ENCODE measurements at places on chromosomes 2 and 18.

DNA sequence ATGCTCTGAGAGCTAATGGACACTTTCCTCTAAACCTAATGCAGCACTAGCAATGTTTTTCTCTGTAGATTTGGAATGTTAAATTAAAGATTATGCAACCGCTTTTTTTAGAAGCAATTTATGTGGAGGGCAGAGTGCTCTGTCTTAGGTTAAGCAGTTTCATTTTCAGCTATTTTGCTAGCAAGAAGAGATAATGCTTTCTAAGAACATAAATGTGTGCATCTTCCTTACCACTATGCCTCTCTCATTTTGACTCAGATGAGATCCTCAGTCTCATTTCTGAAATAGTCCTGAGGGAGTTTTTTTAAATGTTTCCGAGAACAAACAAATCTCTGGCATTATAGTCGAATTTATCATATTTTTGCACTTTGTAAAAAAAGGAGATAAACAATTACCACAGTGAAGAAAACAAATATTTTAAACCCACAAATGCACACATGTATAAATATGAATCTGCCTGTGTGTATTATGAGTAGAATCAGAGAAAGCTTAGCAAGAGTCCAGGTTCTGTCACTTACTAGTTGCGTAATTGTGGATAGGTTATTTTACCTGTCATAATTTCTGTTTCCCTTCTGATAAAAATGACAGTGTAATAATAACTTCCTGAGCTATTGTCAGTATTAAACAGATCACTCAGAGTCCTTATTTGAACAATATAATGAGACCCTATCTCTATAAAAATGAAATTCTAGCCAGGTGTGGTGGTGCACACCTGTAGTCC is 207.7 kb upstream of the CRIM1 start:
- DNase-seq = no peak

DNA sequence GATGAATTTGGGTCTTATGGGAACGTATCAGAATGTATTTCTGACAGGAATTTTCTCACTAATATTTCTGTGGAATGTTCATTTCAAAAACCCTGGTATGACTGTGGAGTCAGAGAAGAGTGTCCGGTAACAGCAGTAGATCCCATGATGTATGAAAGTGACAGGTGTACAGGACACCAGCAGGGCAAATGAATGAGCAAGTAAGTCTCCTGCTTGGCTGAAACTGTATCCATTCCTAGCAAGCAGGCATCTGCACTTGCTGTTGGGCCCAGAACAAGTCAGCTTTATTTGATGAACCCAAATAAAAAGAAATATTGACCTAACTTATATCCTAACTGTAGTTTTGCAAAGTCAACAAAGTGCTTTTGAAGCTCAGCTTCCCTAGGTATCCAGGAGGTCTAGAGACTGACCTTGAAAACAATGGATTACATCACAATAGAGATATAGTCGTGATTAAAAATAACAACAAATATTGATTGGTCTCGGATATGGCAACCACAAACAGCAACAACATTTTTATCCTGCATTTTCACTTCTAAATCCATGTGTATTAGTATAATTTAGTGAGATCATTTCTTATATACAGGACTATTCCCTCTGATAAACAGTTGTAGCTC is 37.6 kb downstream of the NXPH2 start:
- DNase-seq = no peak

- no peak for DNase-seq
Measured at GRCh38 chr2:24214880-24215279, 40.0 kb downstream of the FAM228A start.

- DNase-seq = no peak
Measured at GRCh38 chr18:61941948-61942471, 49.2 kb upstream of the RNF152 start.

DNA sequence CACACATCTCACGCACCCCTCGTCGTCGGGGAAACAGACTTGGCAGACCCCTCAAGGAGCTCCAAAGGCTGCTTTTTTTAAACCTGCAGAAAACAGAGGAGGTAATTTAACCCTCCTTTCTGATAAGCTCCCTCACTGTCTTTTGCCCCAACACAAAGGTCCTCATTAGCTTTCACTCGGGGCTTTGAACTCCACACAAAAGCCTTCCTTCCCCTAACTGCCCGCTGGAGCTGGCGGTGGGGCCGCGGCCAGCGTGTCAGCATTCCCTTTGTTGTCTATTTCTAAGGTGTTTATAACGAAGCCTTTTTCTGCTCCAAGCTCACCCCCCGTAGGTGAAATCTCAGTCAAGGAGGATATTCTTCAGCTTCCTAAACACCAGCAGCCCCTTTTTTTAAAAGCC is 43.5 kb upstream of the ID2 start:
- DNase-seq = no peak

- DNase-seq = no peak
Measured at GRCh38 chr2:218799990-218800389, 18.0 kb downstream of the CYP27A1 start.

DNA sequence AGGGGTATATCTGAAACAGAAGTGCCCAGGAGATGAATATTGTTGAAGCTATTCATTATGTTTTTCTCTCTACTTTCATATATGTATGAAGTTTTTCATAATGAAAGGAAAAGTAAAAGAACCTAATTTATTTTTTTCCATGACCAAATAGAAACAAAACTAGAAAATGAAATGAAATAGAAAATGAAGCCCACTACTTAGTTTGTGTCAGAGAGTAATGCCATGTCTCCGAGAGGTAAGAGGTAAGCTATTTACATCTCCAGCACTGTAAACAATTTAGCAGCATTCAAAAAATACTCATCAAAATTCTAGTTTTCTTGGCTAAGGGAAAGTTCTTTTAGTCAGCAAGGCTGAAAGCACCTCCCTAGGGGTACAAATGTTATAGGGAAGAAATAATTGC is 238.6 kb downstream of the PTH2R start:
- DNase-seq = no peak

DNA sequence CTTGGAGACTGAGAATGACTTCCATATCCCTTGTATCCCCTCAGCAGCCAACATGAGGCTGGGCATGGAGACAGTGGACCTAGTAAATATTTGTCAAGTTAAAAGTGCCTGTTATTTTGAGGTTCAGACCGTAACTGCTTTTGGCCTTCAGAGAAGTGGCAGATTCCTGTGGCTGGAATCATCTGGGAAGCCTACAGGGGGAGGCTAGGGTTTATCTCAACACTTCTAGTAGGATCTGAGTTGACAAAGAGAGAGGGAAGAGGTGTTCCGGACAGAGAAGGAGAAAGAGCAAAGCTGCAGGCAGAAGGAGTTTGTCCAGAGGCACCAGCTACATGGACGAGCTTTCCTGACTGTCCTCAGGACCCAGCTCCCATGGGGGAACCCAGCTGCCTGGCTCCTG is 27.0 kb downstream of the SLC14A2 start:
- no peak for DNase-seq

DNA sequence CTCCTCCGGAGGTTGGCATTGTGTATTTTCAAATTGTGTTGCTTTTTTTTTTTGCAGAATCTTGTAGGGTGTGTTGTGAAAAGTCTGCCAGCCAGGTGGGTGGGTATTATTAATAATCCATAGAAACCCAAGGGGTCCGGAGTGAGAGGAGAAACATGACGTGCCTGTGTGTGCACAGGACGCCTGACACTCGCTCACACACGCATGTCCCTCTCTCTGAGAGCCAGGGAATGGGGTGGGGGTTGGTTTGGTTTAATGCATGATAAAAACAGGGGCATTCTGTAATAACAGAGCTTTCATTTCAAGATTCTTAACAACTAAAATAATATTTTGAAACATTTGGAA is 224.8 kb downstream of the FAM210A start:
- no peak for DNase-seq

GRCh38 chr2:33326100-33326499 is 150.3 kb upstream of the RASGRP3 start:
- no peak for DNase-seq

DNA sequence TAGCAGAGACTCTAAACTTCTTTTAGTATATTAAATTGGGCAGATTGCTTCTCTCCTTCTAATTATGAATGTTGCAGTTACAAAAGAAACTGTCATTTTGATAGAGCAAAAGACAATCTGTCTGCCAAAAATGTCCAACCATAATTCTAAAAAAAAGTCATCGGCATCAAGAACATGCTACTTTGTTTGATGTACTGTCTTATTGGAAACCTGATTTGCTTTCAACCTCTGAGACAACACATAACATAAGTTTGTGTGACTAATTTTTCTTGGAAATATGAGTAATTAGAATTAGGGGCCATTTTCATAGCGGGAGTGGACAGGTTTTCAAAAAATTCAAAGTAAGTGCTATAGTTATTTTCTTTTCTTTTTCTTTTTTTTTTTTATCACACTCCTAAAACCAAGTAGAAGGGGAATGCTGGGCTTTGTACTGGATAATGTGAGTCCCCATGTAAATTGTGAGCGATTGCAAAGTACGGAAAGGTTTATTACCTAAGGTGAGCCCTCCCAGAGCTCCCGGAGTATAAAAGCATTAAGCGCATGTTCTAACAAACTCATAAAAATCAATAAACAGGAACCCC is 59.1 kb downstream of the ZEB2 start:
- no peak for DNase-seq

GRCh38 chr2:205025580-205026240 is 480.4 kb downstream of the PARD3B start:
- DNase-seq = no peak

DNA sequence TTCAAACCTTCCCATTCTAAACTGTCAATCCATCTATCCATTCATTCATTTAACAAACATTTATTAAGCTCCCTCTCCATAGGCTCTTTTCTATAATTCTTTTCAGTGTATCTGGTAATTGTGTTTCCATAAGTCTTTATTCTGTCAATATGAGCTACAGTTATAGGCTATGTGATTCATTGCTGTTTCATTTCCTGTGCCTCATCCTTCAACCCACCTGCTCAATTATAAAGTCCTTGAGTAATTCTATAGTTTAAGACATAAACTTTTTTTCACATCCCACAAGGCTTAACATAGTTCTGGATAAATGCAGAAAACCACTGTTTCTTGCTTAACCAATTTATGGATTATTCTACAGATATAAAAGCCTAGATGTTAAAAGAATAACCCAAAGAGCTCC is 84.2 kb upstream of the PIK3C3 start:
- no peak for DNase-seq

DNA sequence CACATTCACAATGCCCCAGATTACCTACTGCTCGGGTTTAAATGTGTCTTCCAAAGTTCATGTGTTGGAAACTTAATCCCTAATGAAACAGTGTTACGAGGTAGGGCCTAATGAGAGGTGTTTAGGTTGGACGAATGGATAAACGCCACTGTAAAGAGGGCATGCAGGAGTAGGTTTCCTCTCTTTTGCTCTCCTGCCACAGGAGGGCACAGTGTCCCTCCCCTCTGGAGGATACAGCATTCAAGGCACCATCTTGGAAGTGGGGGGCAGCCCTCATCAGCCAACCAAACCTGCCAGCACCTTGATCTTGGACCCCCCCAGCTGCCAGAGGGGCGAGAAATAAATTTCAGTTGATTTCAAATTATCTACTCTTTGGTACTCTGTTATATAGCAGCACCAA is 103.5 kb downstream of the TSHZ1 start:
- DNase-seq = no peak

- no peak for DNase-seq
Measured at GRCh38 chr2:162828545-162828944, 10.0 kb downstream of the KCNH7 start.

- DNase-seq = no peak
Measured at GRCh38 chr18:24317370-24317769, 80.3 kb downstream of the OSBPL1A start.

DNA sequence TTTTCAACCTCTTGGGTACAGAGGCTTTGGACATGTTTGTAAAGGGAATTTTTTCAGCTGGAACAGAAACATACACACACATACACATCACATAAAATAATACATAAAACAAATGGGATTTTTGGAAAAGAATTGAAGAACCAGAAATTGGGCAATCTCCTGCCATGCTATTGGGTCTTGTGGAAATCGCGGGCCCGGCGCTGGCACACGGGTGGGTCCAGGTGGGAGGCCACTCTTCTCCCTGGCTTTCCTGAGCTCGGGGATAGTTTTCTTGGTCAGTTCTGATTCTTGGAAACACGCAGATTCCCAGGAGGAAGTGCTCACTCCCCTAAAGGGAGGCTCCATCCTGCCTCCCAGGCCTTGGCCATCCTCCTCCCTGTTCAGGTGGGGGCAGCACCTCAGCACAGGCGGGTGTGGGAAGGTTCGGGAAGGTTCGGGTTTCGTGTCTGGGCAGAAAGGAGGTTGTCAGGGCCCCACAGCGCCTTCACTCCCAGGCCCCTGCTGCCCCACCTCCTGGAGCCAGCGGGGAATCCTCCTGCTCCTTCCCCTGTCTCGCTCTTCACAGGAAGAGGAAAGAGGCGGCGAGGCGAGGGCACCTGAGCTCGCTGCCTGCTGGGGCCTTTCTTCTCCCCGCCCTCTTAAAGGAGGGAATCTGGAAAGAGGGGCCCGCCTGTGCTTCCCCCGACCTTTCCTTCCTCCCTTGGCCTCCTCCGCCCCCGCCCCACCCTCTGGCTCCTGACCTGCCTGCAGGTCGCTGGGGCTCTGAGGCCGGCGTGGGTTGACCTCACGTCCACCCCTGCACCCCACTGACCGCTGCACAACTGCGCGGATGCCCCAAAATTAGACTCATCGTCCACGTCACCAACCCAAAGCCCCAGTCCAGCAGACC is 97.8 kb upstream of the PXDN start:
- DNase-seq = no peak

GRCh38 chr18:76263046-76264005 is 231.7 kb downstream of the ZNF516 start:
- no peak for DNase-seq

DNA sequence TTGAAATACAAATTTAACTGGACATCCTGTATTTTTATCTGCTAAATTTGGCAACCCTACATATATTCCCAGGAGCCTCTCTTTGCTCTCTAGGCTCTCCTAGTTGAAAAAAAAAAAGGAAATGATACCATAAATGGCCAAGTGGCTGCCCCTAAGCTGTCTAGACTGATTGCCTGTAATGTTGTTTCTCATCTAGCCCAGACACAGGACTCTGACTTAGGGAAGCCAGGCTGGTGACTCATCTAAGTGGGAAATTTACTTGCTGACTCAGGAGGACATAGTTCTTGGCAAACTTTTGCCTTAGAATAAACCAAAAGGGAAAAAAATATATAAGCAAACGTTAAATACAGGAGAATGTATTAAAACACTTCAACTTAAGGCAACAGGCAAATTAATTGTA is 14.6 kb upstream of the ITGAV start:
- DNase-seq = no peak

DNA sequence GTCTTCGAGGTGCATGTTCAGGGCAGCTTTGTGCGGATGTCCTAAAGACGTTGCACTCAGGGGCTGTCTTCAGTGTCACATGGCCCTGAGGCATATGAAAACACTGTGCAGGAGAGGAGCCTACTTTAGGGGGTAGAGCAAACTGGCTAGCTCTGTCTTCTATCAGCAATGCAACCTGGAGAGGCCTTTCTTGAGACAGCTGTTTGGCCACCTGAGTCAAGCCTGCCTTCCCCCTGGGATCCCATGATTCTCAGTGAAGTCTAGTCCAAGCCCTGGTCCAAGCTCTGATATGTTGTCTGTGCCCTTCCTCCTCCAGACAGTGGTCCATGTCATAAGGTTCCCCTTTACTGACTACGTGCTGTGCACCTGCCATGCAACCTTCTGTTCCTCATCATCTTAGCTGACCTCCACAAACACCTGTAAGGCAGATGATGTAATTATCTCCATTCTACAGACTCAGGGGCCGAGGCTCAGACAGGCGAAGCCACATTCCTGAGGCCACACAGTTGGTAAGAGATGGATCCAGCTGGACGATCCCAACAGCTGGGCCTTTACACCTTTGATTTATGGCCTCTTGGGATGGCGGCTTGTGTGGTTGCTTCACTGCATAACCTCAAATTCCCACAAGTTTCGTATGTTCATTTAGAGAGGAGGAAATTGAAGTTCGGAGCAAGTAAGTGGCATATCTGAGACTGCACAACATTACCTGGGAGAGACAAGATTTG is 109.9 kb downstream of the COPS8 start:
- DNase-seq = no peak
